Testis (tissue), 5 donors: ENCODE measurements at places on chromosomes 1 and 21. TPM values are rescaled to one million over a fixed set of nuclear protein-coding genes. Genes with fewer than 3 reads are reported as not detected.

Gene AQP10
- 0.41 TPM for polyA plus RNA-seq

Gene OR2T2
- not detected for polyA plus RNA-seq

Gene SDC3
- polyA plus RNA-seq: 21.2 TPM

Gene ANGEL2
- polyA plus RNA-seq: 20.3 TPM

Gene CLCNKB
- 2.3 TPM for polyA plus RNA-seq

Gene SH2D5
- 5.1 TPM for polyA plus RNA-seq

DNA sequence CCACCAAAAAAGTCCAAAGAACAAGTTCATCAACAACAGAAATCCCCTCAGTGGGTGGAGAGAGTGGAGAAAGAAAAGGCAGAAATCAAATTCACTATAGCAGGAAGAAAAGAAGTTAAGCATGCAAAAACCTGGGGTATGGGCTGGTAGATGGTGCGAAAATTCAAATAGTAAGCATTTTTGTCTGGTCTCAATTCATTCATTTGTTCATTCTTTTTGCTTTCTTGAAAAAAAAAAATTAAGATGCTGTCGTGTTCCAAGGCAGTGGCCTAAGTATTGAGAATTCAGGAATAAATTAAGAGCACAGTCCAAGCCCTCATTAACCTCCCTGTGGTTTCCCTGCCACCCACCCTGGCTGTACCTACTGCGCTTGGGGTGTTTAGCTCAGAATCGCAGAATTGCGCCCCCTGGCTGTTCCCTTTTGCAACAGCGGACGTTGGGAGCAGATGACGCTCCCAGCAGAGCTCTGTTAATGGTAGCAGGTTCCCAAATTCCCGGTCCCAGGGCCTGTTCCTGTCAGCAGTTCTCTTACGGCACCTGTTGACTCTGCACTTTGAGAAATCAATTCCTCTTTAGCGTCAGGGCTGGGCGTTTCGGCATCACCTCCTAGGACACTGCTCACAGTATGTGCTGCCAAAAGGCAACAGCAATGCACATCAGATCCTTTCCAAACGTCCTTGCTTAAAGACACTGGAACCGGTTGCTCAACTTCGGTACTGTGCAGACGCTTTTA is 34.0 kb upstream of the SSX2IP start:
- peak; percentile 65 for DNase-seq

- DNase-seq: no peak
Measured at GRCh38 chr1:35499231-35499630, 58.0 kb downstream of the KIAA0319L start.

GRCh38 chr21:42787613-42788012 is 91.7 kb downstream of the WDR4 start:
- no peak for DNase-seq

GRCh38 chr1:64495878-64496277 is 25.9 kb downstream of the CACHD1 start:
- DNase-seq: no peak

- no peak for DNase-seq
Measured at GRCh38 chr1:65424573-65424889, 4.1 kb downstream of the LEPR start.

- no peak for DNase-seq
Measured at GRCh38 chr1:85933961-85934360, 222.6 kb downstream of the COL24A1 start.

GRCh38 chr1:215377746-215378145 is 189.4 kb upstream of the KCTD3 start:
- no peak for DNase-seq

GRCh38 chr1:4963251-4963650 is 308.8 kb downstream of the AJAP1 start:
- DNase-seq: no peak

- no peak for DNase-seq
Measured at GRCh38 chr1:204217648-204218000, 3.8 kb upstream of the GOLT1A start.

DNA sequence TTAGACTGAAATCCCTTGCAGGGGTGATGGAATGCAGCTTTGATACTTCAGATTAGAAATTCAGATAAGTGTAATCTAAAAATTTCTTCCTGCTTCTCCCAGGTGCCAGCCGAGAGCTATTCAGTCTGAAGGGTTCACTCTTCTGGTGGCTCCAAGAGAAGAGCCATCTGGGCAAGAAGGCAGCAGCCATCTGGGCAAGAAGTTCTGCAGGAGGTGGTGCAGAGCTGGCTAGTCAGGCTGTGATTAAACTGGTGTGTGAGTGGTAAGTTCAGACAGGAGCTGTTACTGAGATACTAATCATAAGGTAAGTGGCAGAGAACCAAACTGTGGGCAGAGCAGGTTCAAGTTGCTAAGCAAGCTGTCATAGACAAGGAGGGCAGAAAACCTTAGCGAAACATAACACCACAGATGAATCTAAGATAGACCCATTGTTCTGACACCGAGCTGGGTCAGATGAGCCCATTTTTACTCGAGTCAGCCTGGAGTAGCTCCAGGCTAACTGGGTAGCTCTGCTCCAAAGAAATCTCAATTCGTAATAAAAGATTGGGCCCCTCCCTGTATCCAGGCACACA is 14.4 kb upstream of the TP53BP2 start:
- no peak for DNase-seq
